Upper lobe of left lung (tissue), 6 donors: ENCODE measurements at places on chromosomes 3 and 15. TPM values are rescaled to one million over a fixed set of nuclear protein-coding genes. Genes with fewer than 3 reads are reported as not detected.
A peak's percentile ranks its signal among the peaks of the same experiment; 100 is the strongest.

Gene RNU5B-1
- not detected for total RNA-seq

GRCh38 chr15:82530606-82531379 is 9.5 kb downstream of the RPS17 start:
- peak; percentile 84 for DNase-seq
- H3K4me3 ChIP-seq, result no peak overlapping the region
- peaks cover 8% of the 10 kb centered on the region for H3K4me1 ChIP-seq

DNA sequence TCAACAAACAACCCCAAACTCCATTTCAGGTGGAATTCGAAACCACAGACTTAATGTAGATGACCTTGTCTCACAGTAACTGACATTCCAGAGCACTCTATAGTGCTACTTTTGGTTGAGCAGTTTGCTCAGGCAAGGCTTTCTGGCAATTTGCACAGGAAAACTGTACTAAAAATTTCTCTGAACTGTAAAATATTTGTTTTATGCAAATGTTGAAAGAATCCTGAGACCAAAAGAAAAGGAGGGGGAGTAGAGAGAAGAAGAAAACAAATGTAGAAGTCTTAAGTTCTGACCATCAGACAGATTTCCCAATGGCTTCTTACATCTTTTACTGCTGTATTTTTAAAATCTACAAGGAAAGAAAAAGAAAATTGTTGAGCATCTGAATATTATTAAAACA is 53.5 kb downstream of the DTWD1 start:
- H3K4me3 ChIP-seq, result no peak overlapping the region
- no peaks in the 10 kb centered on the region for H3K4me1 ChIP-seq
- H3K27ac ChIP-seq, result no peak overlapping the region
- no peaks in the 10 kb centered on the region for H3K36me3 ChIP-seq
- H3K27me3 ChIP-seq, result no peaks in the 10 kb centered on the region

- H3K4me3 ChIP-seq, result no peak overlapping the region
- peaks cover 3% of the 10 kb centered on the region for H3K4me1 ChIP-seq
- H3K36me3 ChIP-seq, result no peaks in the 10 kb centered on the region
- no peak for DNase-seq
Observed at GRCh38 chr3:184680385-184681345, 31.2 kb downstream of the MAGEF1 start.
